OCI-LY7 (cell line): ENCODE measurements at places on chromosomes 7 and 10. TPM values are rescaled to one million over a fixed set of nuclear protein-coding genes. Genes with fewer than 3 reads are reported as not detected.

The NRBF2 gene
- 19.1 and 20.7 TPM in 2 replicates for total RNA-seq

DNA sequence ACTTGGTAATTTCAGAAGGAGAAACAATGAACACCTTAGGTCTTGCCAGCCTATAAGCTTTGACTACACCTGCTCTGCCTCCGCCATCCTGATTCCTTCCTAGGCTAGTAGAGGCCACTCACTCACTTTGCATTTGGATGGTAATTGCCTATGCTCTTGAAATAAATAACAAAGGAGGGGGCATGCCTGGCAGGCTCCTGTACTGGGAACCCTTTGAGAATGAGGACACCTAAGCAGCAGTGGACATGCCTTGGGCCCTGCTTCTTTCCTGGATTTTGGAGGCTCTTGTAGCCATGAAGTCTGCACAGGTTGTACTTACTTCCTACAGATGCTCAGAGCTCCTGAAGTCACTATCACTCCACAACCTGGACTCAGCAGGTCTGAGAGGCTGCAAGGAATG, 65.8 kb downstream of the BLNK start:
- DNase-seq: no peak

DNA sequence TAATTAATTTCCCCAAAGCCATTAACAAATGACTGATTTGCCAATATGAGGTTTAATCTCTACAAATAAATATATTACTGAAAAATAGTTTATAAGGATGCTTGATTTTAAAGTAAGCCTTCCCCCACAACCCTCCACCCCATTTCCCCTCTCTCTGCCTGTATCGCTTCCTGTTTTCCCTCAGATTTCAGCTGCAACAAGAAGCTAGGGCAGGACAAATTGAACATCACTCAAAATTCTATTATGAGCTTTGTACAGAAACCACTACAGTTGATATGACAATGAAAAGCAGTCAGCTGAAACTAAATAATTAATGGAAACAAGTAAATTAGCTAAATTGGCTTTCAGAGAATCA, 109.0 kb upstream of the SP4 start:
- DNase-seq: no peak

- DNase-seq: no peak
Measured at GRCh38 chr10:113880236-113880635, 25.8 kb downstream of the NHLRC2 start.

- DNase-seq: no peak
Measured at GRCh38 chr7:45456747-45457524, 117.2 kb upstream of the ADCY1 start.
